ENCODE measurements at places on chromosomes 5 and 9.

- DNase-seq = no peak
These were observed 589.8 kb upstream of the GRAMD2B start for GRCh38 chr5:125833398-125833797.

DNA sequence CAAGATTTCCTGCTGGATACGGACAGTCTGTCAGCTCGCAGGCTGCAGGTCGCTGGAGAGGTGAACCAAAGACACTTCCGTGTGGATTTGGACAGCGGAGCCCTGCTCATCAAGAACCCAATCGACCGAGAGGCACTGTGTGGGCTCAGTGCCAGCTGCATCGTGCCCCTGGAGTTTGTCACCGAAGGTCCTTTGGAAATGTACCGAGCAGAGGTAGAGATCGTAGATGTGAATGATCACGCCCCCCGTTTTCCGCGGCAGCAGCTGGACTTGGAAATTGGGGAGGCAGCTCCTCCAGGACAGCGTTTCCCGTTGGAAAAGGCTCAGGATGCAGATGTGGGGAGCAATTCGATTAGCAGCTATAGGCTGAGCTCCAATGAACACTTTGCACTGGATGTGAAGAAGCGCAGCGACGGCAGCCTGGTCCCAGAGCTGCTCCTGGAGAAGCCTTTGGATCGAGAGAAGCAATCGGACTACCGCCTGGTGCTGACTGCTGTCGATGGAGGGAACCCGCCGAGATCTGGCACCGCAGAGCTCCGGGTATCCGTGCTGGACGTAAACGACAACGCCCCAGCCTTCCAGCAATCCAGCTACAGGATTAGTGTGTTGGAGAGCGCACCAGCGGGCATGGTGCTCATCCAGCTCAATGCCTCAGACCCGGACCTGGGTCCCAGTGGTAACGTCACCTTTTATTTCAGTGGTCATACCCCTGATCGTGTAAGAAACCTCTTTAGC is 658 bp downstream of the PCDHGC4 start:
- no peak for DNase-seq

- no peak for DNase-seq
These were observed 187.4 kb downstream of the FBXL7 start for GRCh38 chr5:15687401-15687800.

DNA sequence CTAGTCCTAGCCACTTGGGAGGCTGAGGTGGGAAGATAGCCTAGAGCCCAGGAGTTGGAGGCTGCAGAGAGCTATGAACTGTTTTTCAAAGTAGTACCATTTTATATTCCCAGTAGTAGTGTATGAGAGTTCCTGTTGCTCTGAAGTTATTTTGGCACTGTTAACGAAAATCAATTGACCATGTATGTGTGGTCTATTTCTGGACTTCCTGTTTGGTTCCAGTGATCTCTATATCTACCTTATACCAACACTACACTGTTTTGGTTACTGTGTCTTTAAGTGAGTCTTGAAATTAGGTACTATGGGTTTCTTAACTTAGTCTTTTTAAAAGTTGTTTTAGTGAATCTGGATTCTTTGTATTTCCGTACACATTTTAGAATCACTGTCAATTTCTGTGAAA is 13.6 kb downstream of the SLF1 start:
- DNase-seq = no peak

DNA sequence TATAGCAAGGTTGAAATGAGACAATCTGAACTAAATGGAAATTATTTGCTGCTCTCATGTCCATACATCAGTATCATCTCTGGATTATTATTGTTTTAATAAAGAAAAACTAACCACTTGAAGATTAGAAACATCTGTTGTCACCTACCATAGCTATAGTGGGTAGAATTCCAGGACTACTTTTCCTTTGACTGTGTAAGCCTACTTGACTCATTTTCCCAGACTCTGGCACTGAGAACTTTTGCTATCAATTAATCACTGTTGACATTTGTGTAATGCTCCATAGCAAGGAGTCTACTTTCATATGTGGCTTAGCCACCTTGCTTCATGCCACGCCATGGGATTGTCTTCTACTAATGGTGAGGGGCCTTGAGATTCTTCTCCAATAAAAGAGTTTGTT is 59.9 kb upstream of the ARRDC3 start:
- no peak for DNase-seq
